ENCODE measurements at places on chromosomes 16 and 17. TPM values are rescaled to one million over a fixed set of nuclear protein-coding genes. Genes with fewer than 3 reads are reported as not detected.

DNA sequence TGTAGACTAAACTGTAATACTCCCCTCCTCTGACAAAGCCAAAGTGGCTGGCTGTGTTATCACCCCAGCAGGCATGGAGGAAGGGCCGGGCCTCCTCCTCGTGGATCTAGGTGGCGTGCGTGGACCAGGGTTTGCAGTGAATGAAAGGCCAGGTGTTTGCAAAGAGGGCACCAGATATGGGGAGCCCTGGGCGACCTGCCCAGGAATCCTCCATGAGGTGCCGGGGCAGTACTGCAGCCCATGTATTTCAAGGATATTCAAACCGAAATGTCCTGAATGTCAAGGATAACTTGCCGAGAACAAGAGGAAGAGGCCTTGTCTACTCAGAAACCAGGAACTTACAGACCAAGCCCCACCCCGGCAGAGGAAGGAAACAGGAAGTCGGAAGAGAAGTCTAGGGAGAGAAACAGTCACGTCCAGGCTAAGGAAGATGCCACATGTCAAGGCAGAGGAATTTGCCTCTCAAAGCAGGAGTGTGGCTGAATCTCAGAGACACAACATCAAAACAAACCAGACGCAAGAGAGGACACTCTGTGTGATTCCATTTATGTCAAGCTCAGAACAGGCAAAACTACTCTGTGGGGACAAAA, 13.7 kb upstream of the OSGIN1 start:
- DNase-seq = no peak

- DNase-seq = no peak
Observed at GRCh38 chr17:49407086-49407485, 7.6 kb downstream of the PHB1 start.

GRCh38 chr17:17749921-17750320, 68.7 kb downstream of the RAI1 start:
- no peak for DNase-seq

DNA sequence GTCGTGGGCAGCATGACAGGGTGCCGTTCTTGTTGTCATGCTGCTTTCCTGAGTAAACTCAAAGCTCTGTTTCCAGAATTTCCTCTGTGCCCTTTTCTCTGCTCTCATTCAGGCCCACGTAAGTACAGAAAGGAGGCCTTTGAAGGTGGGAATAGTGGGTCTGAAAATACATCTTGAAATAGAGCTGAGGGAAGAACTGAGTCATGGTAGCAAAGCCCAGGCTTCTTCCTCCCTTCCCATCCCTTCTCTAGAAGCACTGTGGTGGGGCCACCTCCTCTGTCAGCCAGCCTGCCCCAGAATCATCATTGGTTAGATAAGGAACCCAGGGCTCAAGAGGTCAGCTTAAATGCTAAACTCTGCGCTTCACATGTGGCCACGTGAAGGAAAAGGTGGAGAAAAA, 9.4 kb downstream of the CTRL start:
- no peak for DNase-seq

Gene CNTD1
- total RNA-seq = 0.89 TPM

Measured in mucosa of gallbladder (tissue), 1 donor.